CD4-positive, alpha-beta T cell treated with Interleukin-2 at 100 ng/mL for 4 hours (primary cell): ENCODE measurements at places on chromosomes 5 and 9.

- DNase-seq: no peak
Observed at GRCh38 chr5:176711883-176712282, 64.6 kb downstream of the TSPAN17 start.

DNA sequence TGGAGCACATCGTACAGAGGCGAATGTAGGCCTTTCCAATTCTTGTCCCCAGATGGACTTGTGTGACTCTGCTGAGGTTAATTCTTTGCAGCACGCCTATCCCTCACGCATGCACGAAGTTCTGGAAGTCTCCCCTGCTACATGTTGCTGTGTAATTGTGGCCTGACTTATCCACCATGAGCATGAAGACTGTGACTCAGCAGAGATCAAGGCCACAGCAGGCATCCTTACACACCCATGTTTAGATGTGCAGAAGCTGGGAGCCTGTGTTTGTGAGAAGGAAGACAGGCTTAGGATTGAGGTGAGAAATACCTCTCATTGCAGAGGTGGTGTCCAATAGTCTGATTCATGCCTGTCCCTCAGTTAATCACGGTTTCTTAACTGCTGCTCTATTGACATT is 135.6 kb downstream of the ICE1 start:
- DNase-seq: no peak

- DNase-seq: no peak
Observed at GRCh38 chr5:33761139-33761538, 130.7 kb downstream of the ADAMTS12 start.

- no peak for DNase-seq
Observed at GRCh38 chr5:155480731-155481131, 467.2 kb downstream of the KIF4B start.

DNA sequence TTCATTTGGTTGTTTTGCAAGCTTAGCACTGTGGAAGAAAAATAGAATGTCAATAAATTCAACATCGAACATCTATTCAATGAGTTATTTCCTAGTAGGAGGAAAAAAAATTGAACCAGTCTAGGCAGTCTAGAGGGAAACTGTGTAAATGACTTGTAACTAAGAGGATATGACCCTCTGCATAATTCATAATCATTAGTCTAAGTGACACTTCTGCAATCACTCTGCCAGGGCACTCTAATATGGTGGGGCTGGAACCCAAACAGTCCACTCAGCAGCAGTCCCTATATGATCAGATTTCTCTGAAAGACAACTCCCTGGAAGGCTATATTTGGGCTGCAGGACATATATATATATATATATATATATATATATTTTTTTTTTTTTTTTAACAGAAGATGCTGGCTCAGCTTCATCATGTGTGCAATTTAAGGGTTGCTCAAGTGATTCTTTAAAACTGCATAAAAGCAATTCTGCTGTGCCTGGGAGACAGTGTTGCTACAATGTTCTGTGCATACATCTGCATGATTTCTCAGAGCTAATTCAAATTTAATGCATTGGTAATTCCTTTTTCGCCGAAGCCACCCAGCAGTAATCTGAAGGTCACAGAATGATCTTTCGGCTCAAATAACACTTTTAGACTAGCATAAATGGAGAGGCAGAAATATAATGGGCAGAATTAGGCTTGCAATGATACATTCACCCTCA is 482.1 kb upstream of the ZNF608 start:
- no peak for DNase-seq

GRCh38 chr5:170651604-170652277 is 131.8 kb upstream of the GABRP start:
- no peak for DNase-seq
